ENCODE measurements at places on chromosomes 16 and 17. TPM values are rescaled to one million over a fixed set of nuclear protein-coding genes. Genes with fewer than 3 reads are reported as not detected.

GRCh38 chr16:20410121-20410723 is 888 bp downstream of the ACSM5 start:
- peak; percentile 30 for DNase-seq

HOXB1 gene
- total RNA-seq = not detected

MED13 gene
- total RNA-seq = 34.9 TPM

- no peak for DNase-seq
These were observed 40.8 kb upstream of the MYLK3 start for GRCh38 chr16:46788891-46789474.

DNA sequence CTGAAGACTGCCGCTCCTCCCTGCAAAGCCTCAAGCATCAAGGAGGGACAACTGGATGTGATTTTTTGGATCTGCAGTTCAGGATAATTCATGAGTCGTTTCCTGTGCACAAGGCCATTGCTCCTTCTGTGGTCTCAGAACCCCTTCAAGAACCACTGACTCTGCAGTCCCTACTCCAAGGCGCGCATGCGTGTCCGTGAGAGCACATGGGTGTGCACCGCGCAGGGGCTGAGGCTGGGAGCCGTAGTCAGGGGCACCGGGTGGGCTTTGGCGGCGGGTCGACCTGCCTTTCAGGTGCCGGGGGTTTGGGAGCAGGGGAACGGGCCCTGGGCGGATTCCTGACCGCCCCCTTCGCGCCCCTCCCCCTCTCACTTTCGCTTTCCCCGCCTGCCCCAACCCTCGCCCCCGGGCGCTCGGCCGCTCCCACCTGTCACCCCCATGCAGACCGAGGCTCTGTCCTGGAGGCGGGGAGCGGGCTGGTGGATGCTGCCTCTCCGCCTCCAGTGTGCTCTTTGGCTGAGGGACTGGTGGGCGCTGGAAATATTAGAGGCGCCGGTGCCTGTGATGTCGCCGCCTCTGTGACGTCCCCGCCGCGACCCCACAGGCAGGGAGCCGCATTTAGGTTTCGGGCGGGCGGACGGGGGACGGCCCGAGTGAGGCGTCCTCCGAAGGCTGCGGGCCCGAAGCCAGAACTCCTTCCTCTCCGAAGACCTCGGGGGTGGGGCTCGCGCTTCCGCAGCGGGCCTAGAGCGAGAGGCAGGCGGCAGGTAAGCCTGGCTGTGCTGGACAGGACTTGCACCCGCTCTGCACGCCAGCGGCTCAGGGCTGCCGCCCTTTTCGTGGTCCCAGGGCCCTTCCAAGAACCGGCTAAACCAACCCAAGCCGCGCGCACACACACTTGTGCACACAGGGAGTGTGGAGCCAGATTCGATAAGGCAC is at the start of gene SPATA32:
Gene SPATA32 (minus strand): TSS at position 518 of the 939 bp plus-strand sequence. CDS start 78 bp downstream, at position 440.
- DNase-seq = peak; percentile 34

- no peak for DNase-seq
These were observed 685 bp upstream of the MPG start for GRCh38 chr16:77273-77806.

GRCh38 chr16:78504401-78504851 is 405.0 kb downstream of the WWOX start:
- DNase-seq = no peak

DNA sequence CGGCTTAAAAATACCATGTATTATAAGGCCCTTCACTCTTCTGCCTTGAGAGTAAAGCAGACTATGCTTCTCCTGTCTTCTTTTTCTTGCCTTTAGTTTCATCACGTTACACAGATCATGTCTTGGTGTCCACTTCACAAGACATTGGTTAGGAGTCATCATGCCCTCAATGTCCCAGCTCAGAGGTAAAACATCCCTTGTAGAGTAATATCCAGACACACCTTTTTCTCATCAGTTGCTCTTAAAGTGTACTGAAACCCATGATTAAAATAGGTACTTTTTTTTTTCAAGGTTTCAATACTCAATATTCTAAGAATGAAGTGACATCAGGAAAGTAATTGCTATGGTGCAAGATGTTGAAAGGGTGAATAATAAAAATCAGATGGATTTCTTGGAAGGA is 267.8 kb downstream of the PMP22 start:
- no peak for DNase-seq

- DNase-seq = peak; percentile 86
These were observed 2.5 kb upstream of the CDYL2 start for GRCh38 chr16:80806927-80807340.

GRCh38 chr17:42389135-42389417 is 834 bp upstream of the STAT3 start:
- no peak for DNase-seq

- no peak for DNase-seq
These were observed at the start of gene IL34 for GRCh38 chr16:70646260-70647241. Gene IL34, plus strand, starts transcription at chr16:70646559. Its CDS starts 389 bp downstream, at chr16:70646948.

DNA sequence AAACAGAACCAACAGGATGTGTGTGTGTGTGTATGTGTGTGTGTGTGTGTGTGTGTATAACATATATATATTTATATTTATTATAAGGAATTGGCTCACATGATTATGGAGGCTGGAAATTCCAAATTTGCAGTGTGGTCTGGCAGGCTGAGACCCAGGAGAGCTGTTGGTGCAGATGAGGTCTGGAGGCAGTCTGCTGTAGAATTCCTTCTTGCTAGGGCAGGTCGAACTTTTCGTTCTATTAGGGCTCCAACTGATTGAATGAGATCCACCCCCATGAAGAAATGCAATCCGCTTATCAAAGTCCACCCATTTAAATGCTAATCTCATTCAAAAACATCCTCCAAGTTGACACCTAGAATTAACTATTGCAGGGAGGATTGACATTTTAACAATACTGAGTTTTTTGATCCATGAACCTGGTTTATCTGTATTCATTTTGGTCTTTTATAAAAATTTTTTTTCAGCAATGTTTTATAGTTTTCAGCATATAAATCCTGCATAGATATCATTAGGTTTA is 85.0 kb downstream of the CYLD start:
- no peak for DNase-seq

GRCh38 chr16:25812215-25812614 is 120.5 kb downstream of the HS3ST4 start:
- no peak for DNase-seq

KRTAP9-4 gene
- total RNA-seq = not detected

- DNase-seq = no peak
These were observed 472 bp upstream of the NME2 start for GRCh38 chr17:51165680-51166197.
